HFFc6 (cell line): ENCODE measurements at places on chromosomes 1 and 21. TPM values are rescaled to one million over a fixed set of nuclear protein-coding genes. Genes with fewer than 3 reads are reported as not detected.

- no peak for DNase-seq
These were observed 6.1 kb downstream of the LCK start for GRCh38 chr1:32257227-32257508.

- DNase-seq: no peak
These were observed 8.7 kb downstream of the IFNLR1 start for GRCh38 chr1:24178407-24178806.

DNA sequence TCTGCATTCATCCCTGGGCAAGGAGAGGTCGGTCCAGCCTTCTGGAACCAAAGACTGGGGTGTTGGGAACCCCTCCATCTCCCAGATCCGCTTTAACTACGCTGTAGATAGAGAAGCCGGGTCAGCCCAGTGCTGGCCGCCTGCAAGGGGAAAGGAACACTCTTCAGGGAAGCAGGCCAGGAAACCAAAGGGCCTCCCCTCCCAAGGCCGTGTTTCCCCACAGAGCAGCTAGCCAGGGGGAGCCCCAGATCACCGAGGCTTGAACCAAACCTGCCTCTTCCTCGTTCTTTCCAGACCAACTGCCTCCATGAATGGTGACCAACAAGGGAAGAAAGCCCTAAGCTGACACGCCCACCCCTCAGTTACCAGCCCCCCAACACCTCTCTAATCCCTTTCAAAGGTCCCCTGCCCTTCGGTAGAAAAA is 1.2 kb upstream of the CHD5 start:
- DNase-seq: no peak

DNA sequence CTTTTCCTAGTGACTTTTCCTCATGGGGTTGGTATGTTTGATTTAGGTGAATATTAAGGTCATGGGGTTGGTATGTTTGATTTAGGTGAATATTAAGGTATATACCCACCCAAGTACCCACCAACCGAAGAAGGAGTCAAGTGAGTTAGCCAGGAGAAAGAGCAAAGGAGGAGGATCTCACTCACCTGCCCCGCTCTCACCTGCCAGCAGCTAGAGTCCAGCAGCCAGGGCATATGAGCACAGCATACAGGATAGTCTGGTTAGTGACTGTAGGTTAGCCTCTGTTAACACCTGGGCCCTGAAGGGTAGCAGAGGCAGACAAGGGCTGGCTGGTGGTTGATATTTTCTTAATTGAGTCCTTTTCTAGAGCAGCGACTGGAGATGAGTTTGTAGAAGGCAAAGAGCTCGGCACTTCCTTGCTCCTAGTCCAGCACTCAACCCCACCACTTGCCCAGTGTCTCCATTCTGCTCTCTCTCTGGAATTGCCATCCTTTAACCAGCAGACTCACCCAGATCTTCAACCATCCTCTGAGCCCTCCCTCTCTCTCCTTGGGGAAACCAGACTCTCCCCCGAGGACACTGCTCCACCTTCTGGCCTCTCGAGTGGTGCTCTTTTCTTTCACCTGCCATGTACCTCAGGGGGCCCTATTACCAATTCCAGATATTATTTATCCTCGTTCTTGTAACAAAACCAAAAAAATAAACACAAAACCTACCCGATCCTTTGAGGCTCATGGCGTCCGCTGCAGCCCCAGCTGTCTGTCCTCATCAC is 16.3 kb upstream of the DESI2 start:
- no peak for DNase-seq

DNA sequence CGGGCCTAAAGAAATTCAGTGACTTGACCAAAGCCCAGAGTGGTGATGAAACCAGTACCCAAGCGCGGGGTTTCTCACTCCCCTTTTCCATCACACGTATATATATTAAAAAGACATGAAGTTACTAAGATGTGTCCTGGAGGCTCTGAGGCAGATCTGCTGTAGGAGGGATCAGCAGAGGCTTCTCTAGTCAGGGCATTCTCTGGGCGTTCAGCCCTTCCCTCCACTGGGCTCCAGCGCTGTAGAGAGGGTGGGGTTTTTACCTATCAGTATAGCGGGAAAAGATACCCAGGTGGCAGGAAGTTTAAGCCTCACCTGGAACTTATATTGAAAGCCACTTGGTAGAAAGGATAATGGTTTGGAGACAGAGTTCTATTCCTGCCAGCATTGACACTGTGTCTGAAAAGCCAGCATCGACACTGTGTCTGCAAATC is 862 bp upstream of the PLEKHO1 start:
- no peak for DNase-seq

DNA sequence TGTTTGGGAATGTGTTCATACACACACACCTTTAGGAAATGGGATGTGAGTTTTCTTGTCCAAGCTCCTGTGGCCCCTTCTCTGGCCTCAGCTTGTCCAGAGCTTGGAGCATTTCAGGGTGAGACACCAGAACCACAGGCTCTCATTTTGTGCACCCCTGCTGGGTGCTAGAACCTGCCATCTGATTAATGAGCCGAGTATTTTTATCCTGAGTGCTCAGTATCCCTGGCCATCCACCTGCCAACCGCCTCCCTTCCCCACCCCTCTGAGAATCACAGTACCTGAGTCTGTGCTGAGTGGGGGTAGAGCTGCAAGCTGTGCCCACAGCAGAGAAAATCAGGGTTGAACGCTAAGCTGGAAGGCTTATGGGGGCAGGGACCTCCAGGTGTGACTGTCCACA is 1.4 kb downstream of the CASQ1 start:
- no peak for DNase-seq

GRCh38 chr1:161168906-161169305 is 2.7 kb downstream of the PPOX start:
- DNase-seq: no peak

DNA sequence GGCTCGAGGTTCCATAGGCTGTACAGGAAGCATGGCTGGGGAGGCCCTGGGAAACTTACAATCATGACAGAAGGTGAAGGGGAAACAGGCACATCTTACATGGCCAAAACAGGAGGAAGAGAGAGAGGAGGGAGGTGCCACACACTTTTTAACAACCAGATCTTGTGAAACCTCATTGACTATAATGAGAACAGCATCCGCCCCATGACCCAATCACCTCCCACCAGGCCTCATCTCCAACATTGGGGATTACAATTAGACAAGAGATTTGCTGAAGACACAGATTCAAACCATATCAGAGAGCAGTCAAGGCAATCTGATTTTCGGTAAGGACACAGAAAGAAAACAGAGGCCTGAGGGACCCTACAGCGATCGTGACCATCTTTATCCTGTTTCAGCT is 41.7 kb downstream of the TNFRSF9 start:
- no peak for DNase-seq

- no peak for DNase-seq
These were observed 105.4 kb upstream of the GORAB start for GRCh38 chr1:170426596-170426995.

DNA sequence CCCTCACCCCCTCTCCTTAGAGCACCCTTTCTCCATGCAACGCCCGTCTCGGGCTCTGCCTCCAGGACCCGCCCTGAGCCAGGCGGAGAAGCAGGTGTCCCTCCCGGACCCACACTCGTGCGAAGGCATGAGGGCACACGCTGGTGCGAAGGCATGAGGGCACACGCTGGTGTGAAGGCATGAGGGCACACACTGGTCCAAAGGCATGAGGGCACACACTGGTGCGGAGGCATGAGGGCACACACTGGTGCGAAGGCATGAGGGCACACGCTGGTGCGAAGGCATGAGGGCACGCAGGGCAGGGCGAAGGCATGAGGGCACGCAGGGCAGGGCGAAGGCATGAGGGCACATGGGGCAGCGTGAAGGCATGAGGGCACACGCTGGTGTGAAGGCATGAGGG is 5.8 kb upstream of the TMEM52 start:
- no peak for DNase-seq

DNA sequence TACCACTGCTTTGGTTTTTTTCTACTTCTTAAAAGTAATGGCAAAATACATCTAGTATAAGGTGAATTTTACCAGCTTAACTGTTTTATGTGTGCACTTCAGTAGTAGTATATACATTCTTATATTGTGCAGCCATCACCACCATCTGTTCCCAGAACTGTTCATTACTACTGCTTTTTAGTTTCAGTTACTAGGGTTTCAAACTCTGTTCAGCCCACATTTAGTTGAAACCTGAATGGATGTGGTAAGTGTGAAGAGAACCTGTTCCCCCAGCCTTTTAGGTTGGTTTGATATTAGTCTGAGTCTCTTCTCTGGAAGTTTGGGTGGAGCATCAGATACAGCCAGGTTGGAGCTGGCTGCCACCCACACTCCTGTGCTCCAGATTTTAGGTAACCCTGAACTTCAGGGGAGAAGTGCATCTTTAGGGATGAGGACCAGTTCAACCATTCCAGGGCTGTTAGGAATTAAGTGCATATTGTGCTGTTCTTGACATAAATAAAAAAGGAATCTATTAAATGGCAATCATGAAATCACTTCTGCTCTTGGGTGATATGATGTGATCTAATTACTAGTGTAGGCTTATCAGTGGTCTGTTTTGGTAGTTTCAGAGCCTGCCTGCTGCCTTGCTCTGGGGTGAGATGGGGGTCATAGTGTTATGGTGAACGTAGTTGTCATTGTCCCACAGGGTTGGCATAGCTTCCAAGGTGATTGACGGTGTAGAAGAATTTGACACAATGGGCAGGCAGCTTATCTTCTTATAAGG is 32.1 kb downstream of the URB2 start:
- no peak for DNase-seq

Gene NBPF19
- total RNA-seq: 6.0 to 9.9 TPM (median 7.8 TPM) in 3 replicates

Gene TCHH
- total RNA-seq: 0.02 TPM in 1 of 3 replicates, not detected in the others

Gene AMY2B
- total RNA-seq: 0.34 to 1.2 TPM (median 0.92 TPM) in 3 replicates

Gene NBPF1
- 30.8 to 39.2 TPM (median 37.8 TPM) in 3 replicates for total RNA-seq

Gene SLC6A17
- total RNA-seq: 1.8 to 4.5 TPM (median 4.1 TPM) in 3 replicates

Gene CDC7
- 3.0 to 7.5 TPM (median 7.1 TPM) in 3 replicates for total RNA-seq
